Activated naive CD4-positive, alpha-beta T cell treated with anti-CD3 and anti-CD28 coated beads, Interleukin-2, amount 50 U/mL, for 16 hours (primary cell): ENCODE measurements at places on chromosomes 7 and 10.
A peak's percentile ranks its signal among the peaks of the same experiment; 100 is the strongest.

DNA sequence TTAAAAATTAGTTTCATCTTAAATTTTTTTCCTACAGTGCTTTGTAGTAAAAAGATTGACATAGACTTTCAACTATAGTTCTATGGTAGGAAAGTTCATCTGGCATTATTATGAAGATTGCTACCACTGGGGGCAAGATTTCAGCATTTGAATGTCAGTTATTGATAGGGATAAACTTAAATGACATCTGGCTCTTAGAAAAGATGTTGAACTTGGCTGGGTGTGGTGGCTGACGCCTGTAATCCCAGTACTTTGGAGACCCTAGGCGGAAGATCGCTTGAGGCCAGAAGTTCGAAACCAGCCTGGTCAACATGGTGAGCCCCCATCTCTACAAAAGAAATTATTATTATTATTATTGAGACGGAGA is 1.4 kb upstream of the TRA2A start:
- no peak for DNase-seq

- no peak for DNase-seq
Observed at GRCh38 chr10:114624951-114625780, 32.9 kb downstream of the ABLIM1 start.

- no peak for DNase-seq
Observed at GRCh38 chr7:75663302-75663907, 75.3 kb downstream of the HIP1 start.

- DNase-seq: no peak
Observed at GRCh38 chr10:31299119-31299518, 19.9 kb upstream of the ZEB1 start.

- no peak for DNase-seq
Observed at GRCh38 chr10:61478621-61479312, 25.6 kb upstream of the TMEM26 start.

DNA sequence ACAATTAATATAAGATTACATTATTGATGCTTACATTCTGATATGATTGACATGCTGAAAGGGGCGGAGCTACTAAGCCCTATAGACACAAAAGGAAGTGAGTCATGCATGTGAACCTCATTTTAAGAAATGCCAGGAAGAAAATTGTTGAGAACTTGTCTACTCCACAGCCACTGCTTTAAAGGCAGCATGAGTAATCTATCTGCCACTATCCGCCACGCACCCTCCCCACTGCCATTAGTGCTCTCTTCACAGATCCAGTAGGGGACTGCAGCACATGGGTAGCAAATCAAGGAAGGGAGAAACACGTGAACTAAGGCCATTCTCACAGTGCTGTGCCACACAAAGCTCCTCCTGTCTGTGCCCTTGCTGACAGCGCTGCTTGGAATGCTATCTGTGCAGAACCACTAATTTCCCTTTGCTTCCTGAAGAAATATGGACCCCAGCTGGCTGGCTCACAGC is 524.8 kb downstream of the GRM8 start:
- no peak for DNase-seq

DNA sequence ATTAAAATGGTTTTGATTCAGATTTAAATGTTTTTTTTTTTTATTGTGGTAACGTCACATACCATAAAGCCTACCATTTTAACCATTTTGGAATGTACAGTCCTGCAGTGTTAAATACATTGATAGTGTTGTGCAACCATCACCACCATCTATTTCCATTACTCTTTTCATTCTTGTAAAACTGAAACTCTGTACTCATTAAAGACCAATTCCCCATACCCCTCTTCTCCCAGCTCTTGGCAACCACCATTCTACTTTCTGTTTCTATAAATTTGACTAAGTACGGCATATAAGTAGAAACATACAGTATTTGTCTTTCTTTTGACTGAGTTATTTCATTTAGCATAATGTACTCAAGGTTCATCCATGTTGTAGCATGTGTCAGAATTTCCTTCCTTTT is 96.2 kb downstream of the EXOC4 start:
- no peak for DNase-seq

DNA sequence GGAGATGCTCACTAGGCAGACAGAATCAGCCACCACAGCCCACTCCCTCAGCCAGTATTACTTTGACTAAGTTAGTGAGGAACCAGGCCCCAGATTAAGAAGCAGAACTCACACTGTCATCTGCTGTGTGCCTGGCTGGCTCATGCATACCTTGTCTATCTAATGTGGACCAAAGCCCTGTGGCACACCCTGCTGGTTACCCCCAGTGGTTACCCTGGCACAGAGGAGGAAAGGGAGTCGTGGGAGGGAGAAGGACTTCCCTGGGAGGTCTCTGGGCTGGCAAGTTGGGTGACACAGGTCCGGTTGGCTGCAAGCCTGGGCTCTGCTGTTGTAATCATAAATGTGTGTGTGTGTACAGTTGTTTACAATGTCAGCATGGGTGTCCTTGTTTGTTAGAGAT is 7.5 kb upstream of the SH2D4B start:
- peak; percentile 57 for DNase-seq

DNA sequence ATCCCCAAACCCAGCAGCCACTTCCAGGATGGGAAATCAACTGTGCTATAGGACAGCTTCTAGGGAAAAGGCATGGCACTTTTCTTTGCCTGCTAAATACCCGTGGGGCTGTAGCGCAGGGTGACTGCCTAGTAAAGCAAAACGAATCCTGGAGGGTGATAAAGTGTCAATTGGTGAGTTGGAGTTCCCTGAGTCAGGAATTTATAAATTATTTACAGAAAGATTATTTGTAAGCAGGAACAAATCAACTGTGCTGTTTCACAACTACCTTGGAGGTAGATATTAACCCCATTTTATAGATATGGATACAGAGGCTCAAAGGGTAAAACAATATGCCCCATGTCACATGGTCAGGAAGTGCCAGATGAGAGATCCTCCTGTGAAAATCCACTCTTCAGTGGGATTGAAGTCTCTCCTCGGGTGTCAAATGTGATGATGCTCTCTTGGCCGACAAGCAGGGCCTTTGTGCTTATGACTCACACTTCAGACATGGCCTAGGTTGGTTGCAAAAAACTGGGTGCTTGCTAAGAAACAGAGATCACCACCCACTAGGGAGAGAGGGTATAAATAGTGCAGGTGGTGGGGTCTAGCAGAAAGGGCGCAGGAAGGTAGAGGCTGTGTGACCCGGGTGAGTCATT is 383.2 kb upstream of the ZMIZ1 start:
- DNase-seq: no peak

DNA sequence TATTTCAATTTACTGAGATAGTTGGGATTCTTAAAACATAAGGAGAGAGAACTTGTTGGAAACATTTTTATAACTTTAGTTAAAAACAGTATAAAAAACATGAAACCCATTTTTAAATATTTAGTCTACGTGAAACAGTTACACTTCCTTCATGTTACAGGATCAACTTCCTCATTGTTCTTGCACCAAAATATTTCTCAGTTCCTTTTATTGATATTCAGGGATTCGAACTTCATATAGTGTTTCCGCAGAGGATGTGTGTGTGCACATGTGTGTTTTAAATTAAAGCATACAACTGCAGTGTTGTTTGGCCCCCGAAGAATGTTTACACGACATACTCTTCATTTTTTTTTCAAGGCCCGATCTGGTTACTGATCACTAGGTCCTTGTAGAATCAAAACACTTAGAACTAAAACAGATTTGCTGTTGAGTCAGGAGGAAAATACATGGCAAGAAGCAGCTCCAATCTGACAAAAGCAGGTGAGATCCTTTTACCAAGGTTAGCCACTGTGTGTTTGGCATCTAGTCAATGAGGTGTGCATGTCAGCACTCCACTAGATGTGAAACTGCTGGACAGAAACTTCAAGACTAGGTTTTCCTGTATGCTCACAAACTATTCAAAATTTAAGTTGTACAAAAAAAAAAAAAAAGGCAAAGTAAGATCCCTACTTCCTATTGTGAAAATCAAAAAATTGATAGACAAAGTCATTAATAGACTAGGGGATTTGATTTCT is 60.4 kb downstream of the INSYN2A start:
- no peak for DNase-seq

DNA sequence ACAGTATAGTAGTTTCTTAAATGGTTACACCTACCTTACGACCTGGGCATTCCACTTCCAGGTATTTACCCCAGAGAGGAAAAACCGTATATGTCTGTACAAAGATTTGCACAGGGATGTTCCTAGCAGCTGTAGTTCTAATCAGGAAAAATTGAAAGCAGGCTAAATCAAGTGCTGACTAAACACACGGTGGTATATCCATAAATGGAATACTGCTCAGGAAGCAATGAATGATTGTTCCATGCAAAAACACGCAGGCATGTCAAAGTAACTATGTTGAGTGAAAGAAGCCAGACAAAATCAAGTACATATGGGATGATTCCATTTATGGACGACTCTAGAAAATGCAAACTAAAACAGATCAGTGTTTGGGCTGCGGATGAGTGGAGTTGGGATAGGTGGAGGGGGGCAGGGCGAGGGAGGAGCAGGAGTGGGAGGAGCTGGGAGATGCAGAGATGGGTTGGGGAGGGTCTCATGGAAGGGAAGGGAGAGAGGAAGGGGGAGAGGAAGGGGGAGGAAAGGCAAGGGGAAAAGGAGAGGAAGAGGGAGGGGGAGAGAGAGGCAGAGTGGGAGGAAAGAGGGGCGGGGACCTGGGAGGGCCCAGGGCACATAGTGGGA is 484 bp upstream of the MSRB2 start:
- DNase-seq: no peak

DNA sequence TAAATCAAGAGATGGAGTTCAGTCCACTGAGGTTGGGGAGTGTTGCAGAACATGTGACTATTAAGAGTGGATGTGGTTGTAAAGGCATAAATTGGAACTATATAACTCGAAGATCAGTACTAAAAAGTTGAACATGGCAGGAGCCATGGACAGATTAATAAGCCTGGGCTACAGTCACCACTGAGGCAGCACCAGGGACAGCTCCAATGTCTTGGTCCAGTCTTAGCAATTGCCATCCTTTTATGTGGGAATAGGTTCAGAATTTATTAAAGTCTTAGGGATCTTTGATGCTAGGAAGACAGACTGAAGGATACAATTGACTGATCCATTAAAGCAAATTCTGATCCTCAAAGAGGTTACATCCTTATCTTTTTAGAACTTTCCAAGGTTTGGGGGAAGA is 156.6 kb downstream of the ADRA2A start:
- DNase-seq: no peak

GRCh38 chr10:13492493-13493180 is 36.2 kb downstream of the BEND7 start:
- no peak for DNase-seq

DNA sequence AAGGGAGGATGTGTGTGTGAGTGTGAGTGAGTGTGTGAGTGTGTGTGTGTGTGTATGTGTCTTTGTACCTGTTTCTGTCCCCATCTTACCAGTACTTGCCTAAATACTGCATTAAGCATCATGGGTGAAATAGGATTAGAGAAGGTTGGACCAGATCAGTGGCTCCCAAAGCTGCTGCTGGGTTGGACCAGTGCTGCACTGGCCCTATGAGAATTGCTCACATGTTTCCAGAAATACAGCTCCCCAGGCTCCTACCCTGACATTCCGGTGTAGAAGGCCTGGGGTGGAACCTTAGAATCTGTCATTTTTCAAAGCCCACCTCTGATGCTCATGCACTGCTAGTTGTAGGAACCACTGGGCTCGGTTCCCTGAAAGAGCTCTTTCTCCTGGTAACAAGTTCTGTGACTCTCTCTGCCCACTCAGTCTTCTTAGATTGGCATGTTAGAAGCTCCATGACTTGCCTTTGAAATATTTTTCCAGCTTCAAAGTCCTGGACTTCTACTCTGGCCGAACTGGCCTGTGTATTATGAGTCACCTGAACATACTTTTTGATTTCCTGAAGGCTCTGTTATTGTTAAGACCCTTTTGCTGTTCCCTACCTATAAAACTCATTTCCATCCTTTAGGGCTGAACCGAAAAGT is 224.7 kb downstream of the CUX1 start:
- no peak for DNase-seq

GRCh38 chr10:131824371-131825149 is 76.2 kb upstream of the PPP2R2D start:
- no peak for DNase-seq

DNA sequence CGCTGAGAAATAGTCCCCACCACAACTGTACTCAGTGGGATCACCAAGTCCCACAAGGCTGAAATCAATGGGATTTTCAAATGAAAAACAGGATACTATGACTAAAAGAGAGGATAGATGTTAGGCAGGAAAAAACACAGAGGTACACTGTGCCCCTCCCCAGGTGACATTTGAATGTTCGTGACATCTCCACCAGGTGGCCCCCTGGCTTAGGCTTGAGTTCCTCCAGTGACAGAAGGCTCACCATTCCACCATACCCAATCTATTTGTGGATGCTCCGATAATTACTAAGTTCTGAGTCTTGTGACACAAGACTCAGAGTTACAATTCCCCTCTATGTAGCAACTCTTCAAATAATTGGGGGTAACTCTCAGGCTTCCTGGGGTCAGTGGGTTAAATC is 77.5 kb upstream of the KCNMA1 start:
- no peak for DNase-seq

DNA sequence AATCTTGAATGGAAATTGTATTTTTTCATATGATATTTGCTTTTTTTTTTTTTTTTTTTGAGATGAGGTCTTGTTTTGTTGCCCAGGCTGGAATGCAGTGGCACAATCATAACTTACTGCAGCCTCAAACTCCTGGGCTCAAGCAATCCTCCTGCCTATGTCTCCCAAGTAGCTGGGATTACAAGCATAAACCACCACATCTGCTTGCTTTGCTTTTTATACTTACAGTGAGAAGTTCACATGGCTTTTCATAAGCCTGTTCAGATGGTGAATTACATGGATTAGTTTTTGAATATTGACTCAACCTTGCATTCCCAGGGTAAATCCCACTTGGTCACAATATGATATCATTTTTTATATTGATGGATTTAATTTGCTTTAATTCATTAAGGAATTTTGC is 22.0 kb downstream of the LRRD1 start:
- no peak for DNase-seq

- no peak for DNase-seq
Observed at GRCh38 chr7:157700231-157701005, 363.6 kb downstream of the DNAJB6 start.

DNA sequence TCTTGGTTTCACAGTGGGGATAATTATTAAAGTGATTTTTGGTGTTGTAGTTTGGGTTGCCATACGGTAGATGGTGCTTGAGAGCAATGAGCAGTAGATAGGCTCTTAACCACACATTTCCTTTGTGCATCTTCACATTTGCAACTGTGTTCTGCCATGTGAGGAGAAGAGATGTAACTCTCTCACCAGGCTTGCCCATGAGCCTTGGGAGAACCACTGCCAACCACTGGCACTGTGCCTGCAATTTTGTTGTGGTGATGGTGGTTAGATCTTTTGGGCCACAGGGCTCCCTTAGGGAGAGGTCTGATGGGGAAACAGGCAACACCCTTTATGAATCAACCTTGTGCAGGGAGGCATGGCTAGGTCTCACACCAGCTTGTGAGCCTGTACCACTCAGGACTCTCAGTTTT is 204.3 kb downstream of the CCDC7 start:
- DNase-seq: no peak
